Stimulated activated CD8-positive, alpha-beta memory T cell treated with anti-CD3 and anti-CD28 coated beads, Interleukin-7, amount 100 ng/mL, for 24 hours (primary cell): ENCODE measurements at places on chromosomes 1 and 21.

GRCh38 chr1:47511825-47512224 lies 74.0 kb downstream of the FOXD2 start:
- no peak for DNase-seq

DNA sequence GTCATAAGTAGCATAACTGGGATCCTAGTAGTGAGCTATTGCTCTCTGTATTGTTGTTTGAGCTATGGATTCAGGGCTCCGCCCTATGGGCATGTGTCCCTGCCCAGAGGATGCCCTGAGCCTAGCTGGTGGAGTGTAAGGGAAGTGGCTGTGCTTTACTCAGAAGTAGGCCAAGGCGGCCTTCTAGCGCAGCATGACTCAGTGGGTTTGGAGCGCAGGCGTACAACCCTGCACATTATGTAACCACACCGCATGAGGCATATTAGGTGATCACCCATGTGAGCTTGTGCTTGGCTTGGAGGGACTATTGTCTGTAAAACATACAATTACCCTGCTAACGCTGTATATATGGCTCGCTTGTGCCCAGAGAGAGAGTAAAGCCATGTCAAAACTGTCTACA lies 11.1 kb upstream of the UBE2U start:
- DNase-seq: no peak

- DNase-seq: no peak
Measured at GRCh38 chr21:43303275-43304178, 123.4 kb downstream of the SIK1 start.

DNA sequence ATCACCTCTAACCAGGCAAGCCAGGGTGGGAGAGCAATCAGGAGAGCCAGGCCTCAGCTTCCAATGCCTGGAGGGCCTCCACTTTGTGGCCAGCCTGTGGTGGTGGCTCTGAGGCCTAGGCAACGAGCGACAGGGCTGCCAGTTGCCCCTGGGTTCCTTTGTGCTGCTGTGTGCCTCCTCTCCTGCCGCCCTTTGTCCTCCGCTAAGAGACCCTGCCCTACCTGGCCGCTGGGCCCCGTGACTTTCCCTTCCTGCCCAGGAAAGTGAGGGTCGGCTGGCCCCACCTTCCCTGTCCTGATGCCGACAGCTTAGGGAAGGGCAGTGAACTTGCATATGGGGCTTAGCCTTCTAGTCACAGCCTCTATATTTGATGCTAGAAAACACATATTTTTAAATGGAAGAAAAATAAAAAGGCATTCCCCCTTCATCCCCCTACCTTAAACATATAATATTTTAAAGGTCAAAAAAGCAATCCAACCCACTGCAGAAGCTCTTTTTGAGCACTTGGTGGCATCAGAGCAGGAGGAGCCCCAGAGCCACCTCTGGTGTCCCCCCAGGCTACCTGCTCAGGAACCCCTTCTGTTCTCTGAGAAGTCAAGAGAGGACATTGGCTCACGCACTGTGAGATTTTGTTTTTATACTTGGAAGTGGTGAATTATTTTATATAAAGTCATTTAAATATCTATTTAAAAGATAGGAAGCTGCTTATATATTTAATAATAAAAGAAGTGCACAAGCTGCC lies 19.8 kb downstream of the CSF1 start:
- no peak for DNase-seq

DNA sequence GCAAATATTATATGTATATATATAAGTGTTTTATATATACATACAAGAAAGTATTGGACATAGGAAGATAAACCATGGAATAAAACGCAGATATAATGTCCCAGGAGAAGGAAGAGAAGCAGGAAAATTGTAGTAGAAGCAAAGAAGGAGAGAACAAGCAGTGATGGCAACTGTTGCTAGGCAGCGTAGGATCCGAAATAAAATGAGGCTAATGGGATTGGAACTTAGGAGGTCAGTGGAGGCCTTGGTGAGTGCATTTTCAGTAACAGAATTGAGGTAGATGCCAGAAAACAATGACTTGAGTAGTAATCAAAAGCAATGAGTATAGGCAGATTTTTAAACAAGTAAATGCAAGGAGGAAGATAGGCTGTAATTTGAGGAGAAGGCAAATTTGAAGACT lies 265.8 kb downstream of the LRRC7 start:
- DNase-seq: no peak

- no peak for DNase-seq
Measured at GRCh38 chr1:78211483-78212092, 165.8 kb downstream of the GIPC2 start.

- DNase-seq: no peak
Measured at GRCh38 chr1:208080396-208081286, 163.5 kb downstream of the PLXNA2 start.
